ENCODE measurements at places on chromosomes 12 and 14.

- DNase-seq, result no peak
These were observed 19.4 kb downstream of the ALDH6A1 start for GRCh38 chr14:74064883-74065282.

GRCh38 chr14:67526676-67527459, 6.2 kb upstream of the PLEKHH1 start:
- DNase-seq, result peak; percentile 20

DNA sequence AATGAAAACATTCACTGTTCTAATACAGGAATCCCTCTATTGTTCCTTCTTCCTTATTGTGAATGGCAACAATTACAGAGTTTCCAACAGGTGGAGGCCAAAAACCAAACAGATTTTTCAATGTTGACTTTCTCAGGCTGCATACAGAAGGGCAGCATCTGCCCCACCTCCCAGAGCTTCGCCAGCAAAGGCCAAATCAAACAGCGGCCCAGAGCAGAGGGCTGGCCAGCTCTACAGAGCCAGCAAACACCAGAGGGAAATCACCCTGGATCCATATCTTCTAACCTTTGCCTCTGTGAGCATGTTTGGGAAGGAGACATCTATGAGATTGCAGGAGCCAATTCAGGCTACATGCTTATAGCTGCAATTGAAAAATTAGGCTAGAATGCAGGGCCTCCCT, 4.4 kb upstream of the CRACR2A start:
- DNase-seq, result peak; percentile 75

DNA sequence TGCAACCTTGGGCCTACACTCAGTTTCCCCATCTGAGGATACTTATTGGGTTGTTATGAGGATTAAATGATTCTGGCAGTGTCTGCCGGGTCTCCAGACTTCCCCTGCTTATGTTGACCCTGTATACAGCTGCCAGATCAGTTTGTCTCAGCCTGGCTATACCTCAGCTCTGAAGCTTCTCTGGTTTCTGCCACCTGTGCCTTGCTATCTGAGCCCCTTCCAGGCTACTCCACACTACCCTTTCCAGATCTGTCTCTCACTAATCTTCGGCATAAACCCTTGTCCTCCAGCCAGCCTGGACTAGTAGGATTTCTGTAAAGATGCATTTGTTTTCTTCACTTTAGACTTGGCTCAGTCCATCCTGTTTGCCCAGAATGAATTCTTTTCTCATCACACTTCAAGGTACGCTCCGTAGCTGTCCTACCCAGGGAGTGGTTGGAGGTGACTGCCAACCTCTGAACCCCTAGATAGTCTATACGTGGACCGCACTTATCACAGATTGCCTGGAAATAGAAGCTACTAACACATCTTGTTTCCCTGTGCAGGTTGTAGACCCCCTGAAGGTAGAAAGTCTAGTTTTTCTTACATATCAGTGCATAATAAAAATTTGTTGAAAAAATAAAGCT, 422.4 kb downstream of the RAD51B start:
- no peak for DNase-seq

DNA sequence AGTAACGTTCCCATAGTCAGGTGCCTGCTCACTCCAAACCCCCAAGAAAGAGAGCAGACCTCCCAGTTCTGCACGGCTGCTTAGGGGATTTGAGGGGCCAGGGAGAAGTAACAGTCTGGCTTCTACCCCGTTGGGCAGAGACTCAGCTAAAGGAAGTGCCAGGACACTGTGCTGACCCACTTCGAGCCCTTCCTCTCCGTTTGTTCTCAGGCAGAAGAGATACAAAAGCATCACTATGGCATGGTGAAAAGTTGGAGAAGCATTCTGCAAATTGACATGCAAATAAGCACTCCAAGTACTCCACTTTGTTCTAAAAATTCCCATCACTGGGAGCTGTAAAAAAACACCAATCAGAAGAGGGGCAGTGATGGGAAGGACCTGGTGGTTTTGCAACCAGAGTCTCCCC, 239.1 kb downstream of the EGLN3 start:
- no peak for DNase-seq

DNA sequence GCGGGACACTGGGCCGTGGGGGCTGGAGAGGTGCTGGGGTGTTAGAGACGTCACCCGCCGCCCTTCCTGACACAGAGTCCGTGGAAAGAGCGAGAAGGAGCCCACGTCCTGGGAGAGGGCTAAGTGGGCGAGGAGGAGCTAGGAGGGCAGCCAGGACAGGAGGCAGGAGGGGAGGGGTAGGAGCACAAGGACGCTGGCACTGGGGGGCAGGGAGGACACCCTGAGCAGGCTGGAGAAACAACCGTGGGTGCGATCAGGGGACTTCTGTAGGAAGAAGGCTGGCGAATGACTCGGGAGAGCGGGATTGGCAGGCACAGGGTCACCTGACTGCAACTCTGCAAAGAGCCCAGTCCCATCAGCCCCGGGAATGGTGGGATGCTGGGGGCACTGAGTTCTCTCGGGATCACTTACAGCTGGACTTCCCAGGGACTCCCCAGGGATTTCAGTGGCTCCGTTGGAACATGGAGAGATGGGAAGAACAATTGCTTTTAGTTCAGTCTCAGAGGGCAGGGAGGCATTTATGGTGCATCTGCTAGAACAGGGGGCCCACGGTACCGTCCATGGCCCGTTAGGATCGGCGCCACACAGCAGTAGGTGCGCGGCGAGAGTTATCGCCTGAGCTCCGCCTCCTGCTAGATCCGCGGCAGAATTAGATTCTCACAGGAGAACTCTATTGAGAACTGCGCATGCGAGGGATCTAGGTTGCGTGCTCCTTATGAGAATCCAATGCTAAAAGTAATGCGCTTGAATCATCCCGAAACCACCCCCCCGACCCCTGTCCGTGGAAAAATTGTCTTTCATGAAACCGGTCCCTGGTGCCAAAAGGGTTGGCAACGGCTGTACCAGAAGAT, 24.3 kb downstream of the UBR7 start:
- peak; percentile 68 for DNase-seq

GRCh38 chr14:72736308-72736707, 157.6 kb downstream of the DPF3 start:
- no peak for DNase-seq

DNA sequence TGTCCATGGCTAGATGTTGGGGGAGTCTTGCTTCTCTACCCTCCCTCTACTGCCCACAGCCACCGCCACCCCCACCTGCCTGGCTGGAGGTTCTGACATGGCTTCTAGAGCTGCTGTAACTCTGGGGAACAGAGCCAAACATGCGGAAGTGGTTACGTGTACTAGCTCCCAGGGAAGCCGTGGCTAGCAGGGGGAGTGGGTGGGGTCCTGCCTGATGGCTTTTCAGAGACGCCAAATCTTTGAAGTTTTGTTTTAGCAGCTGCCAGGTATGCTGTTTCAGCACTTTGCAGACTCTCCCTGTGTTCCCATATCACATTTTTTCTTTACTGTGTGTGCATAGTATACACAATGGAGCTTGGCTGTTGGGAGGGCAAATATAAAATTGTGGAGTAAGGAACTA, 150.3 kb downstream of the TGFB3 start:
- peak; percentile 66 for DNase-seq

Data from right cardiac atrium (tissue), 5 donors.